ENCODE measurements at places on chromosomes 11 and 22. TPM values are rescaled to one million over a fixed set of nuclear protein-coding genes. Genes with fewer than 3 reads are reported as not detected.

Gene TNNT3
- total RNA-seq, result 8.8 TPM

Gene P4HA3
- 3.1 TPM for total RNA-seq

DNA sequence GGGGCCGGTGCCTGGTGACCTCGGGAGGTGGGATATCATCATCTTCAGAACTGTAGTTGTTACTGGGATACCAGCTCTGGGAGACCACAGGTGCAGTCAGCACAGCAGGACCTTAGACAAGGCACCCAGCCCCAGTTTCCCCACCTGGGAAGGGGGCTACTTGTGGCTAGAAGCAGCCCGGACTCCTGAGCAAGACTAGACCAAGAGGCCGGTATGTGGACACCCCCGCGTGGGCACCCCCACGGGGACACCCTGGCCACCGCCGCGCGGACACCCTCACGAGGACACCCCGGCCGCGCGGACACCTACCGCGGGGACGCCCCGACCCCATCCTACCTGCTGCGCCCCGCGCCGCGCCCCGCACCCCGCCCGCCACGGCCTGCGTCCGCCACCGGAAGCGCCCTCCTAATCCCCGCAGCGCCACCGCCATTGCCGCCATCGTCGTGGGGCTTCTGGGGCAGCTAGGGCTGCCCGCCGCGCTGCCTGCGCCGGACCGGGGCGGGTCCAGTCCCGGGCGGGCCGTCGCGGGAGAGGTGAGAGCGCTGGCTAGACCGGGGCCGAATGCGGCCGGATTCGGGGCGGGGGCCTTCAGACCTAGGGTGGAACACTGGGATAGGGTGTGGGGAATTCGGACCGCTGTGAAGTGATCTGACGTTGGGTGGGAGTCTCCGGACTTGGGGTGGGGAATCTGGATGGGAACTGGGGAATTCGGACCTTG lies at the start of the genes COMT and TXNRD2:
Gene COMT (plus strand): TSS at position 408 of the 718 bp plus-strand sequence. CDS start 20,755 bp downstream, outside the sequence.
Gene TXNRD2 (minus strand): TSS at position 454 of the 718 bp plus-strand sequence. CDS start 15 bp downstream, at position 439.
- DNase-seq, result peak; percentile 84

- no peak for DNase-seq
Observed at GRCh38 chr11:32574421-32574820, 9.2 kb upstream of the EIF3M start.

DNA sequence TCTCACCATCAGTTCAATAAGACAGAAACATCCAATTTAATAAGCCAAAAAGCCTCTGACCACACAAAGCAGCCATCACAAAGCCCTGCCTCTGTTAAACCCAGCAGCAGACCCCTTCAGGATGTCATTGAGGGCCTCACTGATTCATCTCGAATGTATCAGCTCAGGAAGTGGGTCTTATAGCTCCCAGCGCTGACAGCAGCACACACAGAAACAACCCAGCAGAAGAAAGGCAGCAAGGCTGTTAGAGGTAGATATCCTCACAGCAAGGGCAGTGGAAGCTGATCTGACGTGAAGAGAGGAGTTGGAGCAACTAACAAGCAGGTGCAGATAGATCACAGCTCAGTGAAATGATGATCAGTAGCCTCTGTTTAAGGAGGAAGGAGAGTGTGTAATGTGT lies 86.2 kb upstream of the NCAM1 start:
- no peak for DNase-seq
